ENCODE measurements at places on chromosomes 4 and X.

- DNase-seq: peak; percentile 31
Measured at GRCh38 chrX:127306262-127306661, 486.7 kb downstream of the PRR32 start.

DNA sequence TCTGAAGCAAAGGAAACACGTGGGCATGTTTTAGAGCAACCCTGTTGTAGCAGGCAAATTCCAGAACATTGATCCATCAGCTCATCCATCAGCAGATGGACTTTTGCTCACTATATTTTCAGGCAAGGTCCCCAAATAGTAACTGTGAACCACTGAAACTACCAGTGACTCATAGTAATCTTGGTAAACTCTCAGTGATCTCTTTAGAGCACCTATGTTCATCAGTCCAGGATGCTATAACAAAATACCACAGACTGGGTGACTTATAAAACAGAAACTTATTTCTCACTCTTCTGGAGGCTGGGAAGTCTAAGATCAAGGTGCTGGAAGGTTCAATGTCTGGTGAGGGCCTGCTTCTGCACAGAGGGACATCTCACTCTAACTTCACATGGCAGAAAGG lies 28.9 kb upstream of the BTC start:
- no peak for DNase-seq

- DNase-seq: no peak
Measured at GRCh38 chrX:65480960-65481359, 53.6 kb downstream of the LAS1L start.

- no peak for DNase-seq
Measured at GRCh38 chrX:14616301-14616700, 87.0 kb downstream of the GLRA2 start.

GRCh38 chr4:8260656-8261111 lies 8.9 kb upstream of the HTRA3 start:
- no peak for DNase-seq

GRCh38 chr4:113474017-113474416 lies 287.5 kb downstream of the CAMK2D start:
- DNase-seq: no peak

Measured in Right ventricle myocardium inferior (tissue), 1 donor.